ENCODE measurements at places on chromosomes 5 and 9. TPM values are rescaled to one million over a fixed set of nuclear protein-coding genes. Genes with fewer than 3 reads are reported as not detected.
A peak's percentile ranks its signal among the peaks of the same experiment; 100 is the strongest.

The GPR21 gene
- 0.45 TPM for total RNA-seq

DNA sequence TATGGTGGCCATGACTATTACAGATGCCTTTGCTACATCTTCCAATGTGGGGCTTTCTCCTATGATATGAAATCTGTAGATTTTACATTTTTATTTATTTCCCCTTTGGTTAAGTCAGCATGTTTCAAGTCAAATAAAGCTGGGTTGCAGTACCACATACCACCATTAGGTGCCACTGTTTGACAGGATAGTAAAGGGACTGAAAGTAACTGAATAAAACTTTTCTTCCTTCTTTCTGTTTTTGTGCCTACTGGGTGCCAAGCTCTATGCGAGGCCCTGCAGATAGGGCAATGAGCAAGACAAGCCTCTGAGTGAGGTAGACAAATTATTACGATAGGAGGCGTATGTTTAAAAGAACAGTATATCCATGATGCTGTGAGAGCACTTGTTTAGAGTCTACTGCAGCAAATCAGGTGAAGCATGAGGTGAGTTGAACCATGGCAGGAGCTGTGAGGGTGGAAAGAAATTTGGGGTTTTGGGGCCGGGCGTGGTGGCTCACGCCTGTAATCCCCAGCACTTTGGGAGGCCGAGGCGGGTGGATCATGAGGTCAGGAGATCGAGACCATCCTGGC lies 64.8 kb downstream of the GDNF start:
- H3K27me3 ChIP-seq: no peaks in the 10 kb centered on the region
- DNase-seq: peak; percentile 57
- H3K4me1 ChIP-seq: no peaks in the 10 kb centered on the region
- H3K27ac ChIP-seq: no peak overlapping the region
- peaks cover 6% of the 10 kb centered on the region for H3K36me3 ChIP-seq

DNA sequence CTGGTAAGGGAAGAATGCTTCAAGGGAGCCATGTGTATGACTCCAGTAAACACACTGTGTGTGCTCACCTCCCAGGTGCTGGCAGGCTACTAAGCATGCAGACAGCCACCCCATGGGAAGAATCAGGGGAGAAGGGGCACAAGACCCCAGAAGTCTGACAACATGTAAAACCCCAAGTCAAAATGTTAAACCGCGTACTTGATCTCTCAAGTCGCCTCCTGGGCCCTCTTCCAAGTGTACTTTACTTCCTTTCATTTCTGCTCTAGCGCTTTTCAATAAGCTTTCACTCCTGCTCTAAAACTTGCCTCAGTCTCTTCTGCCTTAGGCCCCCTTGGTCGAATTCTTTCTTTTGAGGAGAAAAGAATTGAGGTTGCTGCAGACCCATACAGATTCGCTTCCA lies 31.3 kb downstream of the DAPK1 start:
- no peaks in the 10 kb centered on the region for H3K36me3 ChIP-seq
- no peak overlapping the region for H3K27ac ChIP-seq
- no peak for DNase-seq
- H3K4me1 ChIP-seq: peaks cover 2% of the 10 kb centered on the region

GRCh38 chr9:98797491-98797890 lies 1.1 kb upstream of the ANKS6 start:
- no peaks in the 10 kb centered on the region for H3K27me3 ChIP-seq
- peaks cover 16% of the 10 kb centered on the region for H3K4me1 ChIP-seq
- H3K36me3 ChIP-seq: no peaks in the 10 kb centered on the region

The CTNNAL1 gene
- 24.1 TPM for total RNA-seq

GRCh38 chr9:23662320-23662719 lies 163.7 kb downstream of the ELAVL2 start:
- H3K4me1 ChIP-seq: no peaks in the 10 kb centered on the region
- H3K36me3 ChIP-seq: no peaks in the 10 kb centered on the region
- H3K27ac ChIP-seq: no peak overlapping the region
- DNase-seq: no peak

- H3K27ac ChIP-seq: no peak overlapping the region
- peaks cover 3% of the 10 kb centered on the region for H3K27me3 ChIP-seq
- no peaks in the 10 kb centered on the region for H3K36me3 ChIP-seq
Measured at GRCh38 chr5:1197876-1198666, 3.3 kb upstream of the SLC6A19 start.

- H3K4me3 ChIP-seq: no peak overlapping the region
- DNase-seq: no peak
- no peaks in the 10 kb centered on the region for H3K27me3 ChIP-seq
- no peaks in the 10 kb centered on the region for H3K36me3 ChIP-seq
Measured at GRCh38 chr5:15260356-15261268, 239.4 kb upstream of the FBXL7 start.

- no peak overlapping the region for H3K27ac ChIP-seq
- H3K27me3 ChIP-seq: peaks cover 14% of the 10 kb centered on the region
- no peaks in the 10 kb centered on the region for H3K4me1 ChIP-seq
- H3K4me3 ChIP-seq: no peak overlapping the region
Measured at GRCh38 chr9:98517761-98518160, 191.0 kb downstream of the GABBR2 start.

The NUDT12 gene
- 3.0 TPM for total RNA-seq

DNA sequence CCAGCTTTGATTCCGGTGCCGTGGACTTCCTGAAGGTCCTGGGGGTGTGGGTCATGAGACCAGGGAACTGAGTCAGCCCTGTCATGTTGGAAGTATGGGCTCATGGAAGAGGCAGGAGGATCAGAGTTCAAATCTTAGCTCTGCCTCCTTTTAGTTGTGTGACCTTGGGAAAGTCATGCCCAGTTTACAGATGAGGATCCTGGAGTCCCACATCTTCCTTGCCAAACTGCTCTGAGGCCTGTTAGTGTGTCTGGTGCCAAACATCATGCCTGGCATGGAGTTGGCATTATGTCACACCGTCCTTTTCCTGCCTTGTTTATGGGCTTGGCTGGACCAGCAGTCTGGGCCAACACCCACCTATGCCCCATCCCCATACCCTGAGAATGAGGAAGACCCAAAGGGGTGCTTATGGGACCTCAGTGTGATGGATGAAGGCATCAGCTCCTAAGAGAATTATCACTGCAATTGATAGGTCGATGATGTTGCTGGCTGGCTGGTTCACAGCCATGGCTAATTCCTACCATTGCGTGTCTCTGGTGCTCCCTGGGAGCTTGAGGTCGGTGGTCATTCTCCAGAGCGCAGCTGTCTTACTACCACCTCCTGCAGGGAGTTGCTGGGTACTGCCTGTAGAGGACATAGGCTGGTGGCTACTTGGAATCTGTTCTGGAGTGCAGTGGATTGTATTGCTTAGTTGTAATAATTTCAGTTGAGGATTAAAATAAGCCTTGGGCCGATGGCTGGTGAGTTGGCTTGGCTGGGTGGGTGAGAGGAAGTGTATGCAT lies 140.5 kb upstream of the PITX1 start:
- H3K4me1 ChIP-seq: no peaks in the 10 kb centered on the region
- no peak for DNase-seq
- peaks cover 19% of the 10 kb centered on the region for H3K27me3 ChIP-seq
- H3K27ac ChIP-seq: no peak overlapping the region
- H3K36me3 ChIP-seq: no peaks in the 10 kb centered on the region

The ANKRD31 gene
- total RNA-seq: 0.94 TPM

- no peaks in the 10 kb centered on the region for H3K36me3 ChIP-seq
- H3K27me3 ChIP-seq: peaks cover 54% of the 10 kb centered on the region
- no peak overlapping the region for H3K4me3 ChIP-seq
- no peak for DNase-seq
- peaks cover 28% of the 10 kb centered on the region for H3K4me1 ChIP-seq
Measured at GRCh38 chr5:968881-969280, 39.7 kb upstream of the NKD2 start.

DNA sequence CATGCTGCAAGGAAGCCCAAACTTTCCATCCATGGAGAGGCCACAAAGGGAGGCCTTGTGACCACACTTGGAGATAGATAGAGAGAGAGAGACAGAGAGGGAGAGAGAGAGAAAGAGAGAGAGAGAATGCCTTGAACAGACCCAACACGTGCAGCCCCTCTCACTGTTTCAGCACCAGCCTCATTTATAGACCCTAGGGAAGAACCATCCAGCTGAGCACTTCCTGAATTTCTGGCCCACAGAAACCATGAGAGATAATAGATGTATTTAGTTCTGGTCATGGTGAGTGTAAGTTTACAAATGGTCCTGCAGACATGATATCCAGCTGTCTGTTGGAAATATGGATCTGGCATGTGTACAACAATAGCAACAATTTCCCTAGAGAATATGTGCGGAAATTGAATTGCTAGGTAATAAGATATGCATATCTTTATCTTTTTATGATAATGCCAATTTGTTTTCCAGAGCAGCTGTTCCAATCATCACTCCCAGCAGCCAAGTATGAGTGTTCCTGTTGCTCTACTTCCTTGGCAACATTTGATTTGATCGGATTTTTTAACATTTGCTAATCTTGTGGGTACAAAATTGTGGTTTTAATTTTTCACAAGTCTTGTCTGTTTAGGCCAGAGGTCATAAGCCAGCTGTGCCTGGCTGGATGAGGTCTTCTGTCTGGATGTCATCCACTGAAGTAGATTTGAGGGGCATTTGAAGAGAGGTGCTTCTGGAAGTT lies 217.3 kb upstream of the IL12B start:
- no peaks in the 10 kb centered on the region for H3K4me1 ChIP-seq
- no peak overlapping the region for H3K27ac ChIP-seq
- H3K4me3 ChIP-seq: no peak overlapping the region
- H3K36me3 ChIP-seq: no peaks in the 10 kb centered on the region
- DNase-seq: no peak

DNA sequence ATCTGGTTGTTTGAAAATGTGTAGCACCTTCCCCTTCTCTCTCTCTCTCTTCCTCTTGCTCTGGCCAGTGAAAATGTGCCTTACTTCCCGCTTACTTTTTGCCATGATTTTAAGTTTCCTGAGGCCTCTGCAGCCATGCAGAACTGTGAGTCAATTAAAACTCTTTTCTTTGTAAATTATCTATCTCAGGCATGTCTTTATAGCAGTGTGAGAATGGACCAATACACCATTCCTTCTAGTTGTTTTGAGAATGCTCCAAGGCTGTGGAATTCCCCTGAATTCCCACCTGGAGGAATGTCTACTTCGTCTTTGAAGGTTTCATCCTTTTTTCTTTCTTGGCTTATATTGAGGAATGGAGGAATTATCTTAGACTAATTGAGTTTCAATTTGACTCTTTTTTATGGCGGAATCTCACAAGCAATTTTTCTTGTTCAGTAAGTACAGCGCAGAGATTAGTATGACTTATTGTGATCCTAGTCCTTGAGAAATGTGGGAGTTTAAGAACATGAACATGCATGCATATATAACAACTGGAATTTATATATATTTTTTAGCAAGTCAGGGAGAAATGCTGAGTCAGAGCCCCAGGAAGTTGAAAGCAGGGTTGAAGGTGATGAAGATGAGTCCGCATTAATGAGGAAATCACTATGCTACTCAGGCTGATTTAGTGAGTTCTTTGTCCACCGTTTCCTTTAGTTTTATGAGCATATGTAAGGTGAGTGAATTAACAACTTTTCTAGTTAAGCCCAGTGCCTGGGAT lies 488.1 kb upstream of the ADAMTS16 start:
- no peaks in the 10 kb centered on the region for H3K27me3 ChIP-seq
- no peak for DNase-seq
- no peaks in the 10 kb centered on the region for H3K36me3 ChIP-seq
- no peaks in the 10 kb centered on the region for H3K4me1 ChIP-seq
- no peak overlapping the region for H3K4me3 ChIP-seq
- no peak overlapping the region for H3K27ac ChIP-seq

DNA sequence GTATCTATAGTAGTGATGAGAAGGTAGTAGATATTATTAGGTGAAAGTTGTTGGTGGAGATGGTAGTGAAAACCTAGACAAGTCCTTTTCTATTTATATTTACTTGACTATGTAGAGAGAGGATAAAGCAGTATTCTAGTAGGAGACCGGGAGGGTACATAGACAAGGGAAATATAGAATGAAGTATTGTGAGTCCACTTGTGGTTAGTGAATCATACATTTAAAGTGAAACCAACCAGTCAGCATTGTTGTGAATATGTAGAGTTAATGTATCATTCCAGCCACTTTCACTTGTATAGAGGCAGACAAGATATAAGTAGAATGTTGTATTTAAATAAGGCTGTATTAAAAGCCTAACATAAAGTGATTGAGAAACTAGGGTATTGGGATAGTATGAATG lies 1711.3 kb upstream of the ACO1 start:
- no peaks in the 10 kb centered on the region for H3K27me3 ChIP-seq
- no peaks in the 10 kb centered on the region for H3K4me1 ChIP-seq
- no peaks in the 10 kb centered on the region for H3K36me3 ChIP-seq
- DNase-seq: no peak

Measured in activated CD8-positive, alpha-beta T cell treated with anti-CD3 and anti-CD28 coated beads for 36 hours (primary cell).